ENCODE measurements at places on chromosomes 11 and 22.
A peak's percentile ranks its signal among the peaks of the same experiment; 100 is the strongest.

- no peak for DNase-seq
Observed at GRCh38 chr11:73013021-73013420, 129.1 kb downstream of the FCHSD2 start.

GRCh38 chr11:7448201-7448600, 37.1 kb upstream of the OLFML1 start:
- DNase-seq: no peak

- no peak for DNase-seq
Observed at GRCh38 chr22:30245181-30245984, 1.2 kb downstream of the LIF start.

DNA sequence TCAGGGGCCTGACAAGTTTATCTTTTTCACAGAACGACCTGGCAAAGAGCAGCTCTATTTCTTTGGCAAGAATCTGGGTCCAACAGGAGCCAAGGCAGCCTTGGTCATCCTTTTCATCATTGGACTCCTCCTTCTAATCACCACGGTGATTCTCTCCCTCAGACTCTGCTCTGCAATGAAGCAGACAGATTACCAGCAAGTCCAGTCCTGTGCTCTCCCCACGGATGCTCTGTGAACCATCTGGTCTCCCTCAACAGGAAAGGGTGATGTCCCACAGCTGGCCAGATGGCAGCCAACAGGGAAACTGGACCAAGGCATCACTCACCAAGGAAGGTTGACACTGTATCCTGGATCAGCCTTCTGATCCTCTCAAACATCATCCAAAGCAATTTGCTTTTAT, 17.0 kb upstream of the PANX1 start:
- no peak for DNase-seq

GRCh38 chr11:92846491-92847125, 122.8 kb upstream of the MTNR1B start:
- DNase-seq: no peak

GRCh38 chr22:46969491-46969890, 207.0 kb downstream of the TBC1D22A start:
- DNase-seq: no peak

DNA sequence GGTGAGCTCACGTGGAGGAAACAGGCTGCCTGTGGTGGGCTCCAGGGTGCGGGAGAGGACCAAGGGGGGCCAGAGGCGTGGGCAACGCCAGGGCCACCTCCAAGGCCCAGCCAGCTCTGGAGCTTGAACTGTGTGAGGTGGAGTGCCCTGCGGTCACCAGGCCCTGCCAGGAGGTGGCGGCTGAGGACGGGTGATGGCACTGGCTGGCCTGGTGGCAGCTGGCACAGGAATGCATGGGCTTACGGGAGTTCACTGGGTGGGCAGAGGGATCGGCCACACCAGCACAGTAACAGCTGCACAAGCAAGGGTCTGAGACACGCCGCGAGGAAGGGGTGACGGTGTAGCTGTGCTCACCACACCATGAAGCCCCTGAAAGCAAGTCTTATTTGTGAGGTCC, 15.8 kb downstream of the TOLLIP start:
- DNase-seq: no peak

DNA sequence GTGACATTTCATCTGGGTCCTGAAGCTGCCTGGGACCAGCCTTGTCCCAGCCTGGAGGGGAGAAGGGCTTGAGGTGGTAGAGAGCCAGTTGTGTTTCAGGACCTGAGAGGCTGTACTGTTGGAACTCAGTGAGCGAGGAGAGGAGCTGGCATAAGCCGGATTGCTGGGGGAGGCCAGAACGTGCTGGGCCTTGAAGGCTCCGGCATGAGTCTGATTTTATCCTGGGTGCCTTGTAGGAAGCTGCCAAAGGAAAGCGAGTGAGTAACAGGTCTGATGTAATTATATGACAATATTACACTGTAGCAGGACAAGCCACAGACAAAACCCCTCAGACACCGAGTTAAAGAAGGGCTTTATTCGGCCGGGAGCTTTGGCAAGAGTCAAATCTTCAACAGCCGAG, 17.2 kb downstream of the AP2A2 start:
- DNase-seq: no peak

DNA sequence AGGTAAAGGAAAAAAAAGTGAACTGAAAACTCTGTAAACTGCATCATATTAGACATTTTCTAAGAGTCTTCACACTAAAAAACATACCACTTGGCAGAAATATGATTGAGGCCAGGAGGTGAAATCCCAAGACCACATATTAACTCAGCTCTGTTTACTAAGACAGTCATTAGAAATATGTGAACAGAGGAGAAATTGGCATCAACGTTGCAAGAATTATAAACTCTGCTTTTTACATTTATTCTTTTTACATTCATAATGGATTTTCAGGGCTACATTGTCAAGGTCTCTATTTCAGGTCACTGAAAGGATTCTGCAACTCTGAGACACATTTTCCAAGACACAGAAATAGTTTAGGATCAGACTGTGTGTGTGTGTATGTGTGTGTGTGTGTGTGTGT, 1364.0 kb downstream of the LRRC4C start:
- DNase-seq: no peak

DNA sequence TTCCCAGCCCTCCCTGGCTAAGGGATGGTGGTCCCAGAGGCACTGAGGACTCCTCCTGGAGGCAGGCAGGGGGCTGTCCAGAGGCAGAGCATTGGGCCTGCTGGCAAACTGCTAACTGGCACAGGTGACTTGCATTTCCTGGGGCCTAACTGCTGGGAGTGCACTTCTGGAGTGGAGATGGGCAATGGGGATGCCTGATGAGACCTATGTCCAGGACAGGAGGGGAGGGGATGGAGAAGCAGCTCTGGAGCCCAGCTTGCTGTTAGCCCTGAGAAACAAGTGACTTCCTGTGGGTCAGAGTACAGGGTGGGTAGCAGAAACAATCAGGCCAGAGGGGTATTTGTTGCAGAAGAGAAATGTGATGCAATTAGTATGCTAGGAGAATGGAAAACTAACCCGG, 253.2 kb downstream of the ST3GAL4 start:
- DNase-seq: no peak

DNA sequence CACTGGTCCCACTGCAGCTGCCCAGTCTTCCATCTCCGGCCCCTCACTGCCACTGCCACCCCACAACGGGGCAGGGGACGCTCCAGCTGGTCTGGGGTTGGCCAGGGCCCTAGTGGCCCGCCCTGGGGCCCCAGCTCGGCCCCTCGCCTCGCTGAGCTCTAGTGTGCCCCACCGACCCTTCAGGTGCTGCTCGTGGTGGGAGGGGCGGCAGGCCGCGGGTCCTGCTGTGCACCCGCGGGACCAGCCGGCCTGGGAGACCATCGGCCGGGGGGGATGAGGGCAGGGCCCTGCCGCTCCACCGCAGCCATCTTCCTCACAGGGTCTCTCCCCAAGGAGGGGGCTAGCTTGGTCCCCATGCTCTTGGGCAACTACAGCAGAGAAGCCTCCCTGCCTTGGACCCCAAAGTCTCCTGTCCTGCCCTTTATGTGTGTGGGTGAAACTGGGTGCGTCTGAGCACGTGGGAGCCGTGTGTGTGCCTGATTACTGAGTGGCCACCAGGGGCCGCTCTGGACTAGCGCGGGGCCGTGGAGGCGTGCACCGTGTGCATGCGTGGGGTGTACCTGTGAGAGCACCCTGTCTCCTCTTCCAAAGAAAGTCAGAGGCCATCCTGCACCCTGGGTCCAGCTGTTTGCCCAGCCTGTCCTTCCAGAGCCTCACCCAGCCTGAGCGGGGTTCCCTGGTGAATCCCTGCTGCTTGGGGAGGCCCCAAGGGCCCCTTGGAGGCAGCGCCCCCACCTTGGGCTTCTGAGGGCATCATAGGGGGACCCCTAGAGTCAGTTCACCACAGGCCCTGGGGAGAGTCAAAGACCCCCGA, 6.0 kb upstream of the ACR start:
- peak; percentile 30 for DNase-seq

- no peak for DNase-seq
Observed at GRCh38 chr11:11988099-11988651, 20.3 kb downstream of the DKK3 start.

DNA sequence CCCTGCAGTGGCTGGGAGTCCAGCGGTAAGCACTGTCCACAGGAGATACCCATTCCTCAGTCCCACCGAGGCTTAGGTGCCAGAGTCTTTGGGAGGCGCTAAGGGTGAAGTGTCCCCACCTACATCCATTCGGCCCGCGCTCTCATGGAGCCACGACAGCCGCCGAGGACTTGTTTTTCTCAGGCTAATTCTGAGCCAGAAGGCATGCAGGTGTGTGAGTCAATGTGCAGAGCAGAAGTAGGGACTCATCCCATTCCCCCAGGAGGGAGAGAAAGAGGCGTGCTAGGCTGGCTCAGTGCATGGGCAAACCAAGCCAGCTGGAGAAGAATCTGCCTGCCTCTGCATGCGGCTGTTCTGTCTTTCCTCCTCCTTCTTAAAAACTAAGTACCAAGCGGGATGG, 46.6 kb downstream of the KCNC1 start:
- peak; percentile 24 for DNase-seq

DNA sequence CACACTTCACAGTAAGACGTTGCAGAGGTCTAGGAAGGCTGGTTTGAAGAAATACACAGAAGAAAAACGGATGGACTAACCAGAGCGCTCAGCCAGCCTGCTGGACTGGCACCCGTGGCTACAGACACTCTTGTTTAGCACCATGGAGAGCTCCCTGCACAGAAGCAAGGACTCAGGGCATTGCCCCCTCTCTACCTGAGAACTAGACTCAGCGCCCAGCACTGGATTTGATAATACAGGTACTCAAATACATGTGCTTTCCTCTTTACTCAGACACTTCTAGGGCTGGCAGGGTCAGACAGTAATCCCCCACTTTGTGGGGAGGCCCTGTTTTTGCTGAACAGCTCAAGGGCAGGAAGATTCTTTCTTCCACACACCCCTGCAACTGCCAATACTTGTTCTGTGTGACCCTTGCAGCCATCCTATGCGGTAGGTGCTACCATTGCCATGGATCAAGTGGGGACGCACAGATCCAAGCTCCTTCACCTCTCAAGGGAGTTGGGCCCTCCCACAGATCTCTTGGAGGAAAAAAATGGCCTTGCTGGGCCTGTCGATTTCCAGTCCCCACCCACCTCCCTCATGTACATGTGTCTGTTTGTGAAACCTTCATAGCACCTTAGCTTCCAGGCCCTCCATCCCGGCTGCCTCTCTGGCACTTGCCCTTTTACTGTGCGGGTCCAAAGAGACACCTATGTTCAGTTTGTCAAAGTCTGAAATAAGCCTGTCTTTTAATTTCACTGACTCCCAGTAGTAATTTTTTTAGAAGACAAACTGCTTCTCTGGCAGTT, 5.1 kb upstream of the P2RX6 start:
- no peak for DNase-seq

GRCh38 chr11:45513821-45514340, 151.5 kb downstream of the CHST1 start:
- DNase-seq: no peak

GRCh38 chr22:43652845-43653244, 159.3 kb downstream of the EFCAB6 start:
- DNase-seq: no peak

GRCh38 chr11:33560729-33561128, 139.9 kb downstream of the C11orf91 start:
- DNase-seq: no peak

GRCh38 chr11:106457727-106458126, 380.3 kb downstream of the AASDHPPT start:
- no peak for DNase-seq

DNA sequence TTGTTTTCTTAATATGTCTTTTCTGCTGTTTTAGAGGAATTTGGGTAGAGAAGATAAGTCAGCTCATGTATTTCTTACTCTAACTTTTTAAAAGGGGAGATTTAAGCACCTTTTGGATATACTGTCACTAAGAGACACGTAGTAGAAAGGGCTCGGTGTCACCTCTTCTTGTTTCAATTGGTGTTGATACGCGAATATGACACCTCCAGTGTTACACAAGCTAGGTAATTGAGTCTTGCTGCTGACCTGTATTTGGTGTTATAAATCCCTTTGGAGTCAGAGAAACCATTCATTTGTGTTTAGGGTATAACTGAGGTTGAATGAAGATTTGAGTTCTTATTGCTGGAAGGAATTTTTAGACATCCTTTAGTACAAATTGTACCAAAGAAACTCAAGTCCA, 25.6 kb downstream of the FAR1 start:
- DNase-seq: no peak

Data from caudate nucleus (tissue), 63 donors.